ENCODE measurements at places on chromosomes 6 and 20. TPM values are rescaled to one million over a fixed set of nuclear protein-coding genes. Genes with fewer than 3 reads are reported as not detected.

The KIF25 gene
- 0.39 TPM for total RNA-seq

The CDK5RAP1 gene
- 62.1 TPM for total RNA-seq

GRCh38 chr6:17389274-17389847 lies 4.0 kb upstream of the CAP2 start:
- DNase-seq: no peak

The MACROD2 gene
- total RNA-seq: 1.0 TPM

The LIME1 gene
- total RNA-seq: 15.1 TPM

The ATP9A gene
- total RNA-seq: 31.2 TPM

DNA sequence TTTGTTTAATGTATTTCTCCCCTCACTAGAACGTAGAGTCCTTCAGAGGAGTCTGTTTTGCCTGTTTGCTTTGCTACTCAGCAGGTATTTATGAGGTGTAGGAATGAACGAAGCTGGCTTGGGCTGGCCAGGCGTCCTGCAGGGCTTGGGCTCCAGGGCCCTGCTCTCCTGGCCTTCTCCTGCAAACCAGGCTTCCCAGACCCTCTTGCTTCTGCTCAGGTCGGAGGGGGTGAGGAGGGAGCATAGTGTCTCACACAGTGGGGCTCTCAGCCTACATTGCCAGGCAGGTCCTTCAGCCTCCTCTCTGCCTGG lies 24.6 kb upstream of the MLN start:
- DNase-seq: no peak

DNA sequence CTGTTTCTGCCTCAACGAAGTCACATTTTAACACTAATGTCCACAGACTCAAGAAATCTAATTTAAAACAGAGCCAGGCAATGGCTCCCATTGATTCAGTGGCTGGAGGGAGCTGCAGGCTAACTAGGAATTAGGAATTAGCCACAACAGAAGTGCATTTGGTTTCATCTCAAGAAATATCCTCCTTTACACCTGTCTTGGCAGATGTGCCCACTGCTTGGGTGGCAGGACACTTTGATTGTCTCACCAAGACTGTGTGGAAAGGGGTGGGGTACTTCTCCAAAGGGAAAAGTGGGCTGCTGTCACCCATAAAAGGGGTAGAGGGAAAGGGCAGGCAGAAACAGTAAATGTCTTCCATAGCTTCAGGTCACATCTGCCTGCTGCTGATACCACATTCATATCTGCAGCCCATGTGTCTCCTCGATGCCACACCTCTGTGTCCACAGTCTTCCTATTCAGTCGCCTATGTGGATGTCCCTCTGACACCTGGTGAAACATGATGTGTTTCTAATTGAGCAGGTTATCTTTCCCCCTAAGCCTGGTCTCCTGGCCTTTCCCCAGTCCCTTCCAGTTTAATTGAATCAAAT lies 10.9 kb upstream of the OSER1 start:
- no peak for DNase-seq

- no peak for DNase-seq
These were observed 1.8 kb downstream of the SLA2 start for GRCh38 chr20:36644032-36644705.

The MAPK13 gene
- 2.7 TPM for total RNA-seq

- no peak for DNase-seq
These were observed 292.5 kb upstream of the CNR1 start for GRCh38 chr6:88458662-88459061.

The SAMD3 gene
- total RNA-seq: not detected

DNA sequence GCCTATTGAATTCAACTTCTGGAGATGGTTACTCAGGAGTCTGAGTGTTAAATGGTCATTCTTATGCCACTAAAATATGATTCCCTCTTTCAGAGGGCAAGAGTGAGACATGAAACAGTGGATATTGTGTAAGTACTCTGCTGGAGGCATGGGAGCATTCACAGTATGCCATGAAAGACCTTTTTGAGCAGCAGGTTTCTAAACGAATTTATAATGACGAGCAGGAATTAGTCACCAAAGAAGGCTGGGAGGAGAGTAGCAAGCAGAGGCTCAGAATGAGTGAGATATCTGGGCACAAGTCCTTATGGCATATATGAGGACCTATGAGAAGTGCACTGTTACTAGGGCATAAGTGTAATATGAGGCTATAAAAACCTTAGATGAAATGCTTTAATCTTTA lies 10.9 kb upstream of the MYB start:
- DNase-seq: no peak

DNA sequence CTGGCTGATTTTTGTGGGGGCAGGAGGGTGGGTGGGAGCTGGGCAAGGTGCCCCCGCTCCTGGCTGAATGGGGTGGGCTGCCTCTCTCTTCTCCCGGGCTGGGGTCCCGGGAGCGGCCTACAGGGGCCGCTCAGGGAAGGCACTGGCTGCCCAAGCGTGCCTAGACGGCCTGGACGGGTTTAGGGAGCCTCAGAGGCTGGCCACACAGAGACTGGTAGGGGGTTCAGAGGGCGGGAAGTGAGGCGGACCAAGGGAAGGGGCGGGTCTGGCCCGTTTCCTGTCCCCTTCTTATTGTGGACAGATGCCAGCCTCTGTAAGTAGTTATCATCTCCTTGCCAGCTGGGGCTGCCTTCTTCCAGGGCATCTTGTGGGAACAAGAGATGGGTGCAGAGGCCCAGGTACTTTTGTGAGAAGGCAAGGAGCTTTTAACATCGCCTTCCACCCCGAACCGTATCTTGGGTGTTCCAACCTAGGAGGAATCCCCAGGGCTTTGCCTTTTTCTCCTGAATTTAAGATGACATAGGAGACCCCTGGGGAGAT lies 437 bp downstream of the CD40 start:
- peak; percentile 55 for DNase-seq

DNA sequence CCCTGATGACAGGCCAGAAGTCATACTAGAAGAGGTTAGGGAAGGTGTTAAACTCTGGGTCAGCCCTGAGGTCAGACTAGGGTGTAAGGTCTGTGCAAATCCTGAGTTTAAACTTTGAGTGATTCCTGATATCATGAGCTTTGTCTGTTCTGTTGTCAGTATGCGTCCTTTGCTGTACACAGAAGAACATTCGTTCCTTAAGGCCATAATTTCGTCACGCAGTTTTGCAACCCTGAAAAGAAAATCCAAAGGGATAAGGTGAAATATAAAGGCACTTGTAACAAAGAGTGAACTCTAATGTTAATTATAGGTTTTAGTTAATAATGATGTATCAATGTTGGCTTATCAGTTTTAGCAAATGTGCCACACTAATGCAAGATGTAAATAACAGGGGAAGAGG lies 2.3 kb downstream of the DST start:
- no peak for DNase-seq

The OPN5 gene
- total RNA-seq: not detected

- no peak for DNase-seq
These were observed 57.5 kb upstream of the SLC4A11 start for GRCh38 chr20:3296261-3297078.
